Activated naive CD4-positive, alpha-beta T cell treated with anti-CD3 and anti-CD28 coated beads, Interleukin-2, amount 50 U/mL, for 72 hours (primary cell): ENCODE measurements at places on chromosomes 4 and X.

DNA sequence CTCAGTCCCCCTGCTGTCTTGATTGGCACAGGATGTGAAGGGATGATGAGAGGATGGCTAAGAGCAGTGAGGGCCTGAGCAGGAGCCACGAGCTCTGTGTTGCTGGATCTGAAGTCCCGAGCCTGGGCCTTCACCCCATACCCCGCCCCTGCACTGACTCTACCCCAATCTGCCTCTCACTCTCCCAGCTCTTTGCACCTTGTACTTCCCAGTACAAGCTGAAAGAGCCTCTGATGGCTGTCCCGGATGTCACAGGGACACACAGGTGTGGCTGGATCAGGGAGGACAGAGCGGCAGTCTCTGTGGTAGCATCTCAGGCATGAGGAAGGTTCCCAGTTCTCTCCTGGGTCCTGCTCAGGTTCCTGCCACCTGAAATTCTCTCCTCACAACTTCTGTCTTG lies 103.6 kb downstream of the CHIC2 start:
- DNase-seq, result no peak

GRCh38 chr4:128660361-128661215 lies 148.9 kb upstream of the JADE1 start:
- no peak for DNase-seq

GRCh38 chr4:154490234-154490582 lies 1.4 kb downstream of the DCHS2 start:
- no peak for DNase-seq

DNA sequence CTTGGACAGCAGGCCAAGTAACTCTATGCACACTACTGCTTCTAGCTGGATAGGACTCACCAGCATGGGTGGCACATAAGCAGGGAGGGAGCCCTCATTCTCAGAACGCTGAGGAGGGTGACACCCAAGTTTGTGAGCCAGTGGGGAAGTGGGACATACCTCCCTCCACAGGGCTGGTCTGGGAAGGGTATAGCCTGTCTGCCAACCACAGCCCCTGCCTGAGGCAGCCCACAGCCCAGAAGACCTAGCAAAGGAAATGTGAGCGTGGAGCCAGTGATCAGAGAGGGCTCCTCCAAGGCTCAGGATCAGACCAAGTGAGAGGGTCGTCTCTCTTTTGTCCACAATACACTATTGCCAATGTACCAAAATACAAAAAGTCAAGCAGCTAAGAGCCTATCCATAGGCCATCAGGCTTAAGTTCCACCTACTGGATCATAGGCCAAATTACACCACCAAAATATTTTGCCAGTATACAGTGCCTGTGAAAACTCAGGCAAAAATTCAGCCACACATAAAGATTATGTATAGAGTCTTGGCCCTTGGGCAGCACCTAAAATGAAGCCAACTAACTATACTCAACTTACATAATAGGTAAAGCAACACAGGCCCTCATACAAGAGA lies 1203.1 kb downstream of the PCDH18 start:
- DNase-seq, result no peak

- DNase-seq, result no peak
These were observed 205.4 kb downstream of the LDB2 start for GRCh38 chr4:16692961-16693506.
